DMS79 (cell line): ENCODE measurements at places on chromosomes 11 and 22.
A peak's percentile ranks its signal among the peaks of the same experiment; 100 is the strongest.

GRCh38 chr22:50399751-50400331 lies 56.7 kb downstream of the PPP6R2 start:
- no peak for DNase-seq

GRCh38 chr11:35114906-35115687 lies 23.9 kb upstream of the CD44 start:
- DNase-seq: no peak

- no peak for DNase-seq
These were observed 67.2 kb upstream of the CD82 start for GRCh38 chr11:44498089-44498871.

- no peak for DNase-seq
These were observed 12.9 kb downstream of the SIRT3 start for GRCh38 chr11:223026-223789.

GRCh38 chr11:78037825-78038620 lies 14.9 kb upstream of the KCTD14 start:
- DNase-seq: no peak

GRCh38 chr22:18066181-18066859 lies 11.5 kb upstream of the PEX26 start:
- DNase-seq: no peak

GRCh38 chr11:126139111-126140091 lies 72.0 kb downstream of the RPUSD4 start:
- DNase-seq: no peak

DNA sequence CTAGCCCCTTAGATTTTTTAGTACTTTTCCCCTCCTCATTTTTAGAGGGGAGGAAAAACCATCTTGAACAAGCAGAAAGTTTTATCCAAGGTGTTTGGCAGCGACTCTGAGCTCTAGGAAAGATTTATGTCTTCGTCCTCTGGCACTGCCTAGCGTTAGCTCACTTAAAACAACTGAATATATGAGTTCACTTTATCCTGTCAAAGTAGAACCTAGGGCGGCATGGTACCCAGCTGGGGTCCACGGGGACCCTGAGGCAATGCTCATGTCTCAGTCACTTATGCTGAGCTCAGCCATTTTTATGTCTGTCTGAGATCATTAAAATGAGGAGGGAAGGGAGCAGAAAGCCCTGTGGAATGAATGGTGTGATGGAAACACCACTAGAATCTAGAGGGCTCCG lies 14.2 kb upstream of the VSIG10L2 start:
- DNase-seq: no peak

GRCh38 chr22:25420471-25420924 lies 144.0 kb upstream of the GRK3 start:
- DNase-seq: no peak

GRCh38 chr11:12862696-12863469 lies 146.2 kb upstream of the RASSF10 start:
- DNase-seq: peak; percentile 17

- DNase-seq: no peak
These were observed 48.9 kb upstream of the CDON start for GRCh38 chr11:126111458-126112116.

DNA sequence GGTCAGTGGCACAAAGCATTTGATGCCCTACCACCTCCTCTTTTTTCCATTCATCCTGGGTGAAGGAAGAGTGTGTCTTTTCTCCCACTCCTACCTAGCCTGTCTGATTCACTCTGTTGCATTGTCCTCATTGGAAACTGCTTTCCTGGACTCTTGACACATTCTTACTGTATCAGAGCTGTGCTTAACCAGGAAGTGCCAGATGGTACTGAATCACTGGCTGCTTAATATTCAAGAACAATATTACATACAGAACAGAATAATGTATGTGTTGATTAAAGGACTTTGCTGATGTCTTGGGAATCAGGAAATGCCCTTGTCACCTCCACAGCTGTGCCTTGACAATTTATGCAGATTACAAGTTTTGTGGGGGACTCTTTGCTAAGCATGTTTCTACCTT lies 44.4 kb downstream of the SVIP start:
- no peak for DNase-seq

DNA sequence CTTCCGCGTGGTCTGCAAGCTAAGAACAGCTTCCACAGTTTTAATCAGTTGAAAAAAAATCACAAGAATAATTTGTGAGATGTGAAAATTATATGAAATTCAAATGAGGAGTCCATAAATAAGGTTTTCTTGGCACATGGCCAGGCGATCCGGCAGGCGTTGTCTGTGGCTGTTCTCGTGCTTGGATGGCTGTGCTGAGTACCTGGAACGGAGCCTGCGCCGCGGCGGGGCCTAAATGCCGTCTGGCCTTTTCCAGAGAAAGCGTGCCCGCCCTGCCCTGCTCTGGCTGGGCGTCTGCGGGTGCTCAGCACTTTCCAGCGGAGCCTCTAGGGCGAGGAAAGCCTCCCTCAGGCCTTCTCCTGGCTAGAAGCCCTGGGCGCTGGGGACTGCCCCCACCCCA lies 41.8 kb downstream of the OSBPL5 start:
- peak; percentile 59 for DNase-seq

DNA sequence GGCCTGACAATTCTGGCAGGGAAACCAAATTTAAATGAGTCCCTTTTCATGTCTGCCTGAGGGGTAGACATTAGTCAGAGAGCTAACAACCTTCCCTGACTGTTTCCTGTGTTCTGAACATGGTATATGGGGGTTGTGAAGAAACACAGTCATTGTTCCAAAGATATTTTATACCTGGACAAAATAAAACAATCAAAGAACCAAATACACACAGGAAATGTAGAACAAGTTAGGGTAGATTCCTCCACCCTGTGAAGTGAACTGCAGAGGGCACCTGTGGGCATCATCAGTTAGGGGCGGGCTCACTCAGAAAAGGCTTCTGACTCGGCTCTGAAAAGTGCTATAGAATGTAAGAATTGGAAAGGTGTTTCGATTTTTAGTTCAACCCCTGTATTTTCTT lies 231.9 kb upstream of the CADM1 start:
- DNase-seq: no peak

GRCh38 chr11:46564459-46564858 lies 29.4 kb downstream of the AMBRA1 start:
- DNase-seq: no peak

GRCh38 chr11:122229481-122230384 lies 113.7 kb upstream of the BLID start:
- no peak for DNase-seq

GRCh38 chr11:95193541-95193940 lies 37.5 kb downstream of the SESN3 start:
- DNase-seq: no peak

- DNase-seq: no peak
These were observed 14.7 kb downstream of the SULT4A1 start for GRCh38 chr22:43847376-43848289.

DNA sequence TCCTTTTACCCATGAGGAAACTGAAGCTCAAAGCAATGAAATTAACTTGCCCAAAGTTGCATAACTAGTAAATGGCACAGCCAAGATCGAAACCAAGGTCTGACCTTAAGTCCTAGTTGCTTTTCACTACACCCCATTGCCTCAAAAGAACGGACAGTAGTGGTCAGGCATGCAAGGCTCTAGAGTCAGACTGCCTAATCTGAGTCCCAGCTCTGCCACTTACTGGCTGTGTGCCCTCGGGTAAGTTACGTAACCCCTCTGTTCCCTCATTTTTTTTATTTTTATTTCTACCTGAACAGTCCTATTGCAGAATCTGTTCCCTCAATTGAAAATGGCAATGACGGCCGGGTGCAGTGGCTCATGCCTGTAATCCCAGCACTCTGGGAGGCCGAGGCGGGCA lies 9.6 kb downstream of the CYB561A3 start:
- DNase-seq: no peak

GRCh38 chr11:33630936-33631748 lies 69.5 kb downstream of the C11orf91 start:
- DNase-seq: no peak

DNA sequence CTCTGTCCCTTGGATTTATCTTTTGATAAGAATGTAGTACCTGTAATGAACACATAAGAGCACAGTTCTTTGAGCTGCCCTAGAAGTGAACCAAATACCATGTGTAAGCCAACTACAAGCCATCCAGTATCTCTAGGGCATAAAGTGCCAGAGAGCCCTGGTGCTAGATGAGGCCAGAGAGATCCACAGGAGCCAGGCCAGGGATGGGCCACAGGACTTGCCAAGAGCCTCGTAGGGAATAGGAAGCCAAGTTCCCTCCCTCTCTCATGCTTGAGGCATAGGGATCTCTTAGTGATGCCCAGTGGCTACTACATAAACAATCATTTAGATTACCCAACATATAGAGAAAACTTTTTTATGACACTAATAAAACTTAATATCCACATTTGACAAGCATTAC lies 64.8 kb upstream of the FAR1 start:
- no peak for DNase-seq

DNA sequence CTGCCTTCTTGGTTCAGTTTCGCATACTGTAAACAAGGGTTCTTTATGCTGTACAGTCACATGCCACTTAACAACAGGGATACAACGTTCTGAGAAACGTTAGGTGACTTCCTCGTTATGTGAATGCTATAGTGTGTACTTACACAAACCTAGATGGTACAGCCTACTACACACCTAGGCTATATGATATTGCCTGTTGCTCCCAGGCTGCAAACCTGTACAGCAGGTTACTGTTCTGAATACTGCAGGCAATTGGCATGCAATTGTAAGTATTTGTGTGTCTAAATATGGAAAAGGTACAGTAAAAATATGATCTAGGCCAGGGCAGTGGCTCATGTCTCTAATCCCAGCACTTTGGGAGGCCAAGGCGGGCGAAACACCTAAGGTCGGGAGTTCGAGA lies 85.7 kb upstream of the PRDM11 start:
- no peak for DNase-seq

DNA sequence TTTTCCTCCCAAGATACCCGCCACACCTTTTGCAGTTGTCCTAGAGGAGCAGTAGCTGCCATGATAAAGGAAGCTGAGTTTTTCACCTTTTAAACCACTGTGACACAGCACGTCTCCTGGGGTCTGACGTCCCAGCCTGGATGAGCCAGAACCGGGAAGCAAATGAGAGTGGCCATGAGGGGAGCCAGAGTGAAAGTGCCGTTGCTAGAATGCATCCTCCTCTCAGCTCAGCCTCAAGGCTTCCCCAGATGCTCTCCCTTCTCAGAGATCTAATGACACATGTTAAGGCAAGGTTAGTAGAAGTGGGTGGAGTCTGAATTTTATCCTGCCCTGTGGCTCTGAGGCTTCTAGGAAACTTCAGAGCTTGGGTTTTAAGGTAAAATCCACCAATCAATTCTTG lies 23.4 kb upstream of the HTR3A start:
- no peak for DNase-seq

- DNase-seq: no peak
These were observed 36.2 kb downstream of the UVRAG start for GRCh38 chr11:75851203-75851602.

- DNase-seq: no peak
These were observed 33.4 kb downstream of the TMEM123 start for GRCh38 chr11:102419181-102419580.

GRCh38 chr11:8867035-8867434 lies 44.0 kb upstream of the AKIP1 start:
- no peak for DNase-seq

DNA sequence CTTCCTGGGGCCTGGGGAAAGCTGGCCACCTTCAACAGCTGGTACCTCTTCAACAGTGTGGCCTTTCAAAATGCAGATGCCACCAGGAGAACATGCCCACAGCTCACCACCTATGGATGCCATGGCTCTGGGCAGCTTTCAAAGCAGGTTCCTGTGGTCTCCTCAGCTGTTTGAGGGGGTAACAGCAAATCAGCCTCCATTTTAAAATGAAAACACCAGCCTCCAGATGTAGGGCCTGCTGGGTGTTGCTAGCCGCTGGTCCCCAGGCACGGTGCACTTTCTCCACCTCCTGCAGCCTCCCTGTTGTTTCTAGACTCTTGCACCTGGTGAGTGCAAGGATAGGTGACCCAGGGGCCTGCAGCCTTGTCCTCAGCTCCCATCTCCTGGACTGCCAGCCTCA lies 10.0 kb downstream of the CDPF1 start:
- DNase-seq: no peak

DNA sequence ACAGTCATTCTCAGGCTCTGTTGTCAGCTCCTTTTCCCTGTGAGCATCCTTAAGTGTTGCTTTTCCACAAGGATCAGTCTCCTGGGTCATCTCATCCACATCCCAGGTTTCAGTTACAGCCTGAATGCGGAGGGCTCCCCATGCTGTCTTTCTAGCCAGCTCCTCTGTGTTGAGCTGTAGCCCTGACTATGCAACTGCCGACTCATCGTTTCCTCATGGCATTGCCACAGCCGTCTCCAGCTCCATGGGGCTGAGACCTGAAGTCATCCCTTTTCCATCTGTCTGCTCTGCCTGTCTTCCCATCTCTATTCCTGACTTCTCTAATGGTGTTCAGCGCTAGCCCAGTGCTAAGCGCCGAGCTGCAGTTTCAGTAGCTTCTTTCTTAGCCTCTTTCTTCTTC lies 11.8 kb downstream of the SAMM50 start:
- no peak for DNase-seq

GRCh38 chr11:120633616-120634393 lies 122.3 kb downstream of the GRIK4 start:
- DNase-seq: no peak

DNA sequence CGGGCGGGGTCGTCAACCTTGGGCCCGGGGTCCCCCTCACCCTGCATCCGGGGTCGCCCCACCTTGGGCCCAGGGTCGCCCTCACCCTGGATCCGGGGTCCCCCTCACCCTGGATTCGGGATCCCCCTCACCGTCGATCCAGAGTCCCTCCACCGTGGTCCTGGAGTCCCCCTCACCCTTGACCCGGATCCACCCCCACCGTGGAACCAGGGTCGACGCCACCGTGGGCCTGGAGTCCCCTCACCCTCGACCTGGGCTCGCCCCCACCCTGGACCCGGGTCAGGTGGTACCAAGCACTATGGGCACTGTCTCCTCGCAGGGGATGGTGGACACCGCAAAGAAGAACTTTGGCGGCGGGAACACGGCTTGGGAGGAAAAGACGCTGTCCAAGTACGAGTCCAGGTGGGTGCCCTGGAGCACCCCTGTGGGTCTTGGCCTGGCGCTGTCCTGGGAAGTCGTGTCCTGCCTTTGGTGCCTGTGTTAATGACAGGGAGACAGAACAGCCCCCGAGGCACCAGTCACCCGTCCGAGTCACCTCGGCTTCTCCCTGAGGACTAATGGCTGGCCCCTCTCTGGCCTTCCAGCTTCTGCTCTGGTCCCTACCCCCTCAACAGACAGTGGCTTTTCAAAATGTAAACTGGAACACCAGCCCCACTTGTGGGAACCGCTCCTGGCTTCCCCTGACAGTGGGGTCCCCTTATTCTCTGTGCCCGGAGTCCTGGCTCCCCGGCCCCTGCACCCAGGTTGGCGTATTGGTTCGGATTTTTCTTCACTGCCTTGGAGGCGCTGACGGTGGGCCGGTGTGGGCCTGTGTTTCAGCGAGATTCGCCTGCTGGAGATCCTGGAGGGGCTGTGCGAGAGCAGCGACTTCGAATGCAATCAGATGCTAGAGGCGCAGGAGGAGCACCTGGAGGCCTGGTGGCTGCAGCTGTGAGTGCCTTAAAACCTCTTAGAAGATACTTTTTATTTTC lies 762 bp downstream of the CRELD2 start:
- no peak for DNase-seq

DNA sequence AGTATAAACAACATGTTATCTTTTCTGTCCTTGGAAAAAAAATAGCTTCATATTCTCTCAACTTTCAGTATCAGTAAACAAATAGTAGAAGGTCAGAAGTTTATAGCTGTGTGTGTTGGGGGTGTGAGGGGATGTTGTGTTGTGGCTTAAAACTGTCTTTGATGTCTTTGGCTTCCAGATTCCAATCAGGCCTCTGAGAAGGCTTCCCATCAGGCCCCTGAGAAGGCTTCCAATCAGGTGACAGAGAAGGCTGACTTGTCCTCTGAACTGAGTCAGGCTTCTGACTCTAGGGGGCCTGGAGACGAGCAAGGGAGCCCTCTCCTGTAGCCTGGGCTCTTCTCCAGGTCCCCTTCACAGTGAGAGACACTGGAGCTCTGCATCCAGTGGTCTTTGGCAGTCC lies 9.3 kb downstream of the MTFP1 start:
- DNase-seq: no peak
